ENCODE measurements at places on chromosomes 13 and 19.
A peak's percentile ranks its signal among the peaks of the same experiment; 100 is the strongest.

DNA sequence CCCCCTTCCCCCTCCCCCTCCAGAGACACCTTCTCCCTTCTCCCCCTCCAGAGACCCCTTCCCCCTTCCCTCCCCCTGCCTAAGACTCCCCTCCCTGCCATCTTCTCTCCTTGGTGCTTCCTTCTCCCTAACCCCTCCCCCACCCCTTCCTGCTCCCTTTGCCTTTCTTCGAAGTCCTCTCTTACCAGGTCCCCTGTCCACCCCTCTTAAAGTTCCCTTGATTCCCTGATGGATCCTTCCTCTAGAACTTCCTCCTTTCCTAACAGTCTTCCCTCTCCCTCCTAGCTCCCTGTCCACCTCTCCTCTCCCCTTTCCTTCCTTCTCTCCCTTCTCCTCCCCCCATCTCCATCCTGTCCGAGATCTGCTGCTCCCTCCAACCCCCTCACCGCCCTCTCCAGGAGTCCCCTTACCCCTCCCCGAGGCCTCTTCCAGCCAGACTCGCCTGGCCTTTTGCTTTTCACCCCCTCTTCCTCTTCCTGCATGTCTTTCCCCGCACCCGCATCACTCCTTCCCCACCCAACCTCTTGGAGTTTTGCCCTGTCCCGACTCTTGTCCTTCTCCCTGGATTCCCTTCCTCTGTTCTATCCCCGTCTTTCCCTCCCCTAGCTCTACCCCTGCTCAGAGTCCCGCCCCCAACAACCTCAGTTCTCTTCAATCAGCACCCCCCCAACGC, 3.1 kb downstream of the TNFSF9 start:
- peaks cover 61% of the 10 kb centered on the region for H3K4me1 ChIP-seq
- peaks cover 10% of the 10 kb centered on the region for H3K36me3 ChIP-seq
- no peak overlapping the region for H3K4me3 ChIP-seq
- H3K27me3 ChIP-seq: peaks cover 38% of the 10 kb centered on the region
- no peak overlapping the region for H3K27ac ChIP-seq

- peak overlapping the region; percentile 2 for H3K27ac ChIP-seq
- H3K27me3 ChIP-seq: peaks cover 3% of the 10 kb centered on the region
- H3K36me3 ChIP-seq: peaks cover 3% of the 10 kb centered on the region
- DNase-seq: peak; percentile 44
Observed at GRCh38 chr13:39998166-39998565, 342.7 kb downstream of the COG6 start.

GRCh38 chr19:8569066-8569771, 8.0 kb downstream of the MYO1F start:
- H3K4me3 ChIP-seq: peak overlapping the region; percentile 93
- peaks cover 68% of the 10 kb centered on the region for H3K36me3 ChIP-seq
- no peaks in the 10 kb centered on the region for H3K27me3 ChIP-seq
- peaks cover 79% of the 10 kb centered on the region for H3K4me1 ChIP-seq
- peak; percentile 87 for DNase-seq
- H3K27ac ChIP-seq: peak overlapping the region; percentile 91

- no peak overlapping the region for H3K4me3 ChIP-seq
- DNase-seq: no peak
- no peaks in the 10 kb centered on the region for H3K36me3 ChIP-seq
- H3K27me3 ChIP-seq: no peaks in the 10 kb centered on the region
- no peak overlapping the region for H3K27ac ChIP-seq
Observed at GRCh38 chr13:23636360-23636759, 66.1 kb downstream of the TNFRSF19 start.

DNA sequence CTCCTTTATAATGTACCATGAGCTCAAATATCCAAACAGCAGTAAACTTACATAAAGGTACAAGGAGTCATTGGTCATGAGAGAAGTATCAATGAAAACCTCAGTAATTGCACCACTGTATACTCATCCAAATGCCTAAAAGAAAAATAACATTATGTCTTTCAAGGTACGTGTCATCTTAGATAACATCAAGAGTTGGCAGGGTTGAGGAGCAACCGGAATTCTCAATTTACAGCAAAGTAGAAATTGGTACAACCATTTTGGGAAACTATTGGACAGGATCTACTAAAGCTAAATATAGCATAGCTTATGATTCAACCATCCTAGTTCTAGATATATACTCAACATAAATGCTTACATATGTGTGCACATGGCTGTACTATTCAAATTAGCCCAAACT, 502.8 kb downstream of the GPC6 start:
- no peak overlapping the region for H3K4me3 ChIP-seq
- H3K27me3 ChIP-seq: no peaks in the 10 kb centered on the region
- no peaks in the 10 kb centered on the region for H3K4me1 ChIP-seq
- no peak overlapping the region for H3K27ac ChIP-seq

GRCh38 chr13:50928659-50929462, 19.3 kb downstream of the RNASEH2B start:
- no peaks in the 10 kb centered on the region for H3K27me3 ChIP-seq
- no peak overlapping the region for H3K27ac ChIP-seq
- H3K36me3 ChIP-seq: peaks cover 68% of the 10 kb centered on the region
- no peak overlapping the region for H3K4me3 ChIP-seq
- no peak for DNase-seq

DNA sequence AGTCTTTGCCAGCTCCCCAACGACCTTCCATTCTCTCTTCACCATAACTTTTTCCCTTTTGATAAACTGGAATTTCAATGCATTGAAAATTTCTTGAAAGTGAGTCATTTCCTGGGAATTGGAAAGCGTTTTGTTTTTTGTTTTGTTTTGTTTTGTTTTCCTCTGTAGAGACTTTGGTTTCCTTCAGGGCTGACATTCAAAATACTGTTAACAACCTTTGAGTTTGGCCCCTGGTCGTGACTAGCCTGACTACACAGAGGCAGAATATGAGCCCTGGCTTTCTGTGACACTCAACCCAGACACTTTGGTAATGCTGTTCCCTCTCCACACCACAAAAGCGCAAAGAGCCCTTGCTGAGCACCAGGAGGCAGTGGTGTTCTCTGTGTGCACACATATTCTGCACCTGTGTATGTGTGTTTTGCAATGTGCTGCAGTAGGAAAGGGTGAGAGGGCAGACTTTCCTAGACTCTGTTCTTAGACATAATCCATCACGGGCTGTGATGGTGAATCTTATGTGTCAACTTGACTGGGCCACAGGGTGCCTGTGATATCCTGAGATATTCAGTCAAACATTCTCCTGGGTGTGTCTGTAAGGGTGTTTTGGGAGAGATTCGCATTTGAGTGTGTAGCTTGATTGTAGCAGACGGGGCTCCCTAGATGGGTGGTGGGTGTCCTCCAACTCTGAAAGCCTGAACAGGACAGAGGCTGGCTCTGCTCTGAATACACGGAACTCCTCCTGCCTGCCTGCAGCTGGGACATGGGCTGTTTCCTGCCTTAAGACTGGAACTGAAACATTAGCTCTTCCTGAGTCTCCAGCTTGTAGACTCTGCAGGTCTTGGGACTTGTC, 29.5 kb upstream of the ANKRD10 start:
- H3K4me3 ChIP-seq: no peak overlapping the region
- no peaks in the 10 kb centered on the region for H3K36me3 ChIP-seq
- peaks cover 14% of the 10 kb centered on the region for H3K4me1 ChIP-seq
- no peaks in the 10 kb centered on the region for H3K27me3 ChIP-seq
- H3K27ac ChIP-seq: no peak overlapping the region

- H3K27me3 ChIP-seq: no peaks in the 10 kb centered on the region
- no peak overlapping the region for H3K4me3 ChIP-seq
- H3K36me3 ChIP-seq: no peaks in the 10 kb centered on the region
- no peaks in the 10 kb centered on the region for H3K4me1 ChIP-seq
- no peak overlapping the region for H3K27ac ChIP-seq
Observed at GRCh38 chr13:92260363-92260762, 861.9 kb downstream of the GPC5 start.

GRCh38 chr19:43476606-43477005, 11.2 kb upstream of the LYPD3 start:
- no peak for DNase-seq
- peaks cover 14% of the 10 kb centered on the region for H3K4me1 ChIP-seq
- no peak overlapping the region for H3K27ac ChIP-seq

DNA sequence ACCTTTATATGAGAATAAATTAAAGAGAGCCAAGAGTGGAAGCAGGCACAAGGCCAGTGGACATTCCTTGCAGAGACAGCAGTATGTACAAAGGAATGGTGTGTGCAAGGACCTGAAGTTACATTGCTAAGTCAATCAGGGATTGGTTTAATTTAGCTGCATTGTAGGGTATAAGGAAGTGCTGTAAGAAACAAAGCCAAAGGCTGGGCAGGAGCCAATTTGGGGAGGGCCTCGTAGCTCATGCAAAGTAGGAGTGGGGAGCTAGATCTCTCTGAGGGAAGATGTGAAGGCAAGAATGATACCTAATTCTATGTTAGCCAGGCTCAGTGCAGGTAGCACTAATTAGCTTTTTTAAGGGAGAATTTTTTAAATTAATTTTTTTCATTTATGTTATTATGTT, 76.7 kb downstream of the SLAIN1 start:
- H3K4me1 ChIP-seq: no peaks in the 10 kb centered on the region
- H3K36me3 ChIP-seq: no peaks in the 10 kb centered on the region
- H3K27ac ChIP-seq: no peak overlapping the region
- no peak for DNase-seq
- no peaks in the 10 kb centered on the region for H3K27me3 ChIP-seq

DNA sequence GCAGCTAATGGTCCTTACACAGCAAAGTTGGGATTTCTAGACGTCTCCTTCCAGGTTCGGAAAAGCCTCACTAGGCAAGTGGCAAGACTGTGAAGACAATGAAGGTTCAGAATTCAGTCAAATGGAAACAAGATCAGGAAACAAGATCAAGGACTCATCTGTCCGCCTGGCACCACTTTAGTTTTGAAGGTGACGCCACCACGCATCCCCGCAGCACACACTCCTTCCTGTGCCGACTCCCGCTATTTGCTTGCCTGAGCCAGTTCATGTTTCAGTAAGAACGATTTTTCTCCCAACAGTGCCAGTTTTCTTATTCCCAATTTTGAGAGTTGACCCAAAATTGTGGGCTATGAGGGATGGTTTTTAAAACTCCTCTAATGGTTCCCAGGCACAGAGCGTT, 41.4 kb downstream of the MPHOSPH8 start:
- H3K27ac ChIP-seq: no peak overlapping the region
- DNase-seq: no peak
- H3K36me3 ChIP-seq: peaks cover 57% of the 10 kb centered on the region
- no peak overlapping the region for H3K4me3 ChIP-seq

DNA sequence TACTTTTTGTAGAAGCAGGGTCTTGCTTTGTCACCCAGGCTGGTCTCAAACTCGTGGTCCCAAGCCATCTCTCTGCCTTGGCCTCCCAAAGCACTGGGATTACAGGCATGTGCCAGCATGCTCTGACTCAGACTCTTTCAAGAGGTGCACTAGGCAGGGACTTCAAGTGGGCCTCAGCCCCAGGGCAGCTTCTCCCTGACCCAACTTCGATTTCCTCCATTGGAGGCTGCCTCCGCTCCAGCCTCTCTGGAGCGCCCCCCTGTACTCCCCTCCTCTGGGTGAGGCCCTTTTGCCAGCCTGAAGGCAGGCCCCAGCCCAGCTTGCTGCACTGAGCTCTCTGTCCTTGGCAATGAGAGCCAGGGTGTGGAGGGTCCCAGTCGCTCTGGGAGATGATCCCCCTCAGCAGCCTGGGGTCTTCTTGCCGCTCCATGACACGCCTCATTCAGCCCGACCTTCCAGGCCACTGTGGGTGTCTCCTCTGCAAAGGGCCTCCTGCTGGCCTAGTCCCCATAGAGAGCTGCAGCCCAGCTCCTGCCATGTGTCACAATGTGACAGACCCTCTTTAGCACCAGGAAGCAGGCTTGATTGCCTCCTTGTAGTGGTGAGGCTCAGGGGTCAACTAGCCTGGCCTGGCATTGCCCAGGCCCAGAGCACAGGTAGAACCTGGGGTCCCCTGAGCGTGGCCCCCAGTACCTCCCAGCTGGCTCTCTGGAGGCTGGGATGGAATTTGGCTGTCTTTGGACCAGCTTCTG, 16.4 kb downstream of the CARM1 start:
- no peak overlapping the region for H3K27ac ChIP-seq
- no peak overlapping the region for H3K4me3 ChIP-seq
- H3K4me1 ChIP-seq: peaks cover 4% of the 10 kb centered on the region
- H3K27me3 ChIP-seq: no peaks in the 10 kb centered on the region
- no peak for DNase-seq
- H3K36me3 ChIP-seq: no peaks in the 10 kb centered on the region

GRCh38 chr13:37695200-37695599, 96.6 kb upstream of the POSTN start:
- no peaks in the 10 kb centered on the region for H3K4me1 ChIP-seq
- H3K4me3 ChIP-seq: no peak overlapping the region
- H3K27ac ChIP-seq: no peak overlapping the region
- DNase-seq: no peak

DNA sequence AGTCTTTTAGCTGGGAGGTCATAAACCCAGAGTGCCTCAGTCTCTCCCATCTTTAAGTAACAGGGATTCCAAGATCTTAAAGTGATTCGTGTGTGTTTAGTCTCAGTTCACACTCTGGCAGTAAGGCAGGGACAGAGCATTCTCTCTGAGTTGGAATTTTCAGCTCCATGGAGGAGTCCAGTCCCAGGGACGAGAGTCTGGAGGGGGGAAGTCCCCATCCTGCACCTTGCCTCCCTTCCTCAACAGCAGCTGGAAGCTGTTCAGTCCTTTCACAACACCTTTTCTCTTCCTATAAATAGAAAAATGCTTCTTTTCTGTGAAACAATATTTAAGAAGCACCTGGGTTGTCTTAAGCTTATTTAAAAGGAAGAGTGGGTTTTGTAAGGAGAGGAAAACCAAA, 82.0 kb downstream of the KLF5 start:
- no peak overlapping the region for H3K4me3 ChIP-seq
- DNase-seq: no peak
- H3K4me1 ChIP-seq: peaks cover 2% of the 10 kb centered on the region

DNA sequence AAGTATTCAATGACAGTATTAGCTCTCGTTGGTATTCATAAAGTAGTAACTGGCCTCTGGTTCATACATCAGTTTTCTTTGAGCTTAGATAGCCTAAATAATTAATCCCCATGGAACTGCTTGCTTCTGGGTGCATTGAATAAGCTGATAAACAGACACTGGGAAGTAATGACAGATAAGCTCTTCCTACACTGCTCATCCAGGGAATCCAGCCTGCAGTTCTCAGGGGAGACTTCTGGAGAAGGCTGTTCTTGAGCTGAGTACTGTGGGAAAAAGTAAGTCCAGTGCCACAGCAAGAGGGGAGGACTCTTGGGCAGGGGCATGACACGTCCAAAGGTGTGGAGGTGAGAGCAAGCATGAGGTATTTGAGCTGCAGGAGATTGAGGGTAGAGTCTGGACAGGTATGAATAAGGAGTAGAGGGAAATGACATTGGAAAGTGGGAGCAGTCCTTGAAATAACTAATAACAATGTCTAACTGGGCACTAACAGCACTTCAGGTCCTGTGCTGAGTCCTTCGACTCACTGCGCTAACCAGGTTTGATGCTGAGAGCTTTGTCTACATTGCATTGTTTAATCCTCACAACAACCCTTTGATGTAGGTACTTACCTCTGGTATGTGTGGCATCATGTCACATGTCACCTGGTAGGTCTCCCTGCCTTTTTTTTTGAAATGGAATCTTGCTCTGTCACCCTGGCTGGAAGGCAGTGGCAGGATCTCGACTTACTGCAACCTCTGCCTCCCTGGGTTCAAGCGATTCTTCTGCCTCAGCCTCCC, 7.2 kb downstream of the GARRE1 start:
- no peak for DNase-seq
- H3K36me3 ChIP-seq: peaks cover 5% of the 10 kb centered on the region
- H3K27ac ChIP-seq: no peak overlapping the region
- no peaks in the 10 kb centered on the region for H3K27me3 ChIP-seq

Data from activated CD4-positive, alpha-beta T cell treated with anti-CD3 and anti-CD28 coated beads, Interleukin-2, amount 10 ng/mL, durations not matched to agents 7 days and 5 days (primary cell).